ENCODE measurements at places on chromosomes 6 and 20.

DNA sequence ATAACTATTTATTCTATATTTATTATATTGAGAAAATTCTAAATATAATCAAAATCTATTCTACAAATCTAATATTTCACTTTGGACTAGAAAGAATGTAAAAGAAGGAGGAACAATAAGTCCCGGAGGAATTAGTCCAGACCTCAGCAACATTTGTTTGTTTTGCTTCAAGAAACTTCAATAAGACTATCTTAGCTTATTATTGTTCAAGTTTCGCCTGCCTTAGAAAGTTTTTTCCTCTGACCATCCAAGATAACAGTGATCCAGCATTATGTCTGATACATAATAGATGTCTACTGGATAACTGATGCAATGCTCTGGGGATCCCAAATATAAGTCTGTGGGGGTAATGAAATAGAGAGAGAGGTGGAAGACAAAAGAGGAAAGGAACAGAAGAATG lies 28.7 kb upstream of the NT5E start:
- no peak for DNase-seq

- DNase-seq, result peak; percentile 56
These were observed 149.7 kb downstream of the MRPL14 start for GRCh38 chr6:43977404-43978111.

GRCh38 chr20:47118206-47118605 lies 223.6 kb downstream of the EYA2 start:
- DNase-seq, result no peak

- no peak for DNase-seq
These were observed 40.9 kb downstream of the PTPRA start for GRCh38 chr20:2914160-2914559.

DNA sequence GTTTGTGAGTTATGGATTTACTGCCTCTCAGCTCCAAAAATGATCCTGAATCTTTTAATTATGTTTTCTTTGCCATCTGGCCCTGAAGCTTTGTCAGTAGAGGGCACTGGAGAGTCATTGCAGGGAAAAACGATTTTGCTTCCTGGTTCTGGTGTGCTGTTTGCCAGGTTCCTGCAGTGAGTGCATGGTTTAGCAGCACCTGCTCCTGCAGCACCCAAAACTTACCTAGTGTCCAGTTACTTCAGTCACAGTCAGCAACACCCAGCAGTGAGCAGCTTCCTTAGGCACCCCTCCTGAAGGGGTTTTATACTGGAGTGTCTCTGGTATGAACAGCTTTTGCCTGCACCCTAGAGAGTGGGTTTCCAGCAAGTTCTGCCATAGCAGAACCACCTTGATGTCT lies 6.0 kb upstream of the TRIM26 start:
- no peak for DNase-seq

DNA sequence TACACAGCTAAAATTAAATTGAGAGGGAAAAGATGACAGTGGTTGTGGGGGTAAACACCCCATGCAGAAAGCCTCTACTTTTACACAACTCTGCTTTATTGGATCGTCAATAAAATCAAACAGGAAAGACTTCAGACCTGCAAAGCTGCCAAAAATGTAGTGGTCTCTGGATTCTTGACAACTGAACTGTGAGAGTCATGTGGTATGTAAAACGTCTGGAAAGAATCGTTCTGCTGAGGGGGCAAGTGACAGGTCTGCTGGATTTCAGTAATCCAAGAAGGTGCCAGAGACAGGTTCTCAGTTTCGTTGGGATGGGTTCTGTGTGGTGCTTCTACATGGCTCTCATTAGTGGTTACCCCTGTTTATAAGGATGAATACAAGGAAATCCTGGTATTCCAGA lies 63.3 kb downstream of the TSPYL4 start:
- DNase-seq, result no peak

- no peak for DNase-seq
These were observed 75.2 kb downstream of the SLC16A10 start for GRCh38 chr6:111162504-111162903.

DNA sequence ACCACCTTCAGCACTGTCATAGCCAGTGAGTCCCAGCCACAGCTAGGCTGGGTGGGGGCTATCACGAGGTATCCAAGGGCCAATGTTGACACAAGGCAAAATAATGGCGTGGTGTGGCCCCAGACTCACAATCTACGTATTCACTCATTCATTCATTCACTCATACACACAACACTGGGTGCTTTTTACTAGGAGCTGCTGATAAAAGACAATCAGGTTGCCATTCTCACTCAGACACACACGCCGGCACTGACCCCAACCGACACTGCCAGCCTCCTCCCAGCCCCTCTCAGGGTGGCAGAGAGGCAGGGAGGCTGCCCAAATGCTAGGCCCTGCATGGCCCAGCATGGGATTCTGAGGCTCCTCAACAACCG lies 1.5 kb upstream of the C20orf144 start:
- DNase-seq, result no peak

- no peak for DNase-seq
These were observed 65.5 kb downstream of the GMDS start for GRCh38 chr6:2179950-2180349.

DNA sequence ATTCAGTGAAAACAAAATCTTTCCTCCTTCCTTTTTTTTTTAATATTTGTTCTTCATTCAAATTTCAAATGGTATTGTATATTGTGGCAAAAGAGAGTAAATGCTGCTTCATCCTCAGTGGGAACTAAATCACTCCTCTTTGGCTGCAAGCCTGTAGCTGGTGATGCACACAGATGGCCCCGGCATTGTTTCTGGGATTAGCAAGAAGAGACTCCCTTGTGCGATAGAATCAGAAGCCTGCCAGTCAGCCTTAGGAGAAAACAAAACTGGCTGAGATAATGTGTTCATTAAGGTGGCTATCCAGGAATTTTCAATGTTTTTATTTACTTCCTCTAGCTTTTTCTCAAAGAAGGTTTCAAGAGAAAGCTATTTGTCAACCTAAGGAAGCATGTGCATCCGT lies 20.7 kb upstream of the ELOVL2 start:
- no peak for DNase-seq

GRCh38 chr20:49890471-49891361 lies 24.6 kb downstream of the SPATA2 start:
- no peak for DNase-seq

DNA sequence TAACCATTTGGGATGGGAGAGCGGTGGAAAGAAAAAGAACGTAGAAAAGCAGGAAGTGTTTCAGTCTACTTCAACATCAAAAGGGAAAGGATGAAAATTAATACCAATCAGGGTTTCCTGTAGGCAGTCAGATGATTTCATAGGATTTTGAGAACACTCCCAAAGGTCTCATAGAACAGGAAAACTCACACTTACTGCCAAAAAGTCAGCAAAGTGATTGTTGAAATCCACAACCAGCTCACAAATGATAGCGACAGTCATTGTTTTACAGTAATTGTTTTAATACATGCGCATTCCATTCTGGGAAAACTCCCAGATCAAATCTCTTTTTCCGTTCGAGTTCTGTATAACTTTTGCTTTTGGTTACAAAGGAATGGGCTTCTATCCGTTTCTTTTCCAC lies 5.3 kb upstream of the CNKSR3 start:
- no peak for DNase-seq

DNA sequence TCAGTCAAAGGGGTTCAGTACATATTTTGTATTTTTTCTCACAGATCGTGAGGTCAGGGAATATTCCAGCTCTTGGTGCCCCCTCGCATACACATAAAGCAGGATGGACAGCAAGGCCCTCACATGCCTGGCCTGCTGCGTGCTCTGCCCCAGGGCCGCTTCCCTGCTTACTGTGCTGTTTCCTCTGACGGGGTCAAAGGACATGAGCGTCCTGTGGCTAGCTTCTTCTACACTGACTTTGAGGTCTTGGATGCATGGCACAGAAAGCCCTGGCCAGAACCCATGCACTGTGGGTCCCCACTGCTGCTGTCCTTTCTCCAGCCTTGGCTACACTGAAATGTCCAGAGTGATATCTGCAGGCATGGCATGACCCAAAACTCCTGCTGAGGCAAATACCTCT lies 92.5 kb upstream of the GGTLC1 start:
- no peak for DNase-seq

DNA sequence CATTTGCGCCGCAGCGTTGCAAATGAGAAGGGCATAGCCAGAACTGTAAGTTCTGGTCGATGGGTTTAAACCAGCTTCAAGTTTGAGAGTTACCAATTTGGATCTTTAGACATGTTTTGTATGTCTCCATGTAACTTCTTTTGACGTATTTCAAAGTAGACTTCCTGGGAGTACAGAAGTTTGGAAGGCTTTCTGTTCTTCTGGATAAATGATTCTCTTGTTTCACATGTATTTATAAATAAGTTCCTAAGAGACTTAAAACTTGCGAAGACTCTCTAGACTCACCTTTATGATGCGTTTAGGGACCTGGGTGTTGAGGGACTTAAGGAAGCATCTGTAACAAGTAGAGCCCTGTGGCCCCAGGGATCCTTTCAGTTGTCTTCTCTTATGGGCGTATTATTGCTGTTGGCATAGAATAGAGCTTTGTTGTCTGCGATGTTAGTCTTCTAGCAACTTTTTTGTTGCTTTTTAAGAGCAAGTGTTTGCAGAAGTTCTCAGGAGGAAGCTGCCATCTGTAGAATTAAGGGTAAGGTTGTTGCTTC lies 1.3 kb downstream of the CDYL start:
- no peak for DNase-seq

GRCh38 chr6:56804996-56805395 lies 149.9 kb upstream of the BEND6 start:
- DNase-seq, result no peak

GRCh38 chr20:45918779-45919537 lies 7.0 kb upstream of the PLTP start:
- no peak for DNase-seq

GRCh38 chr6:109411034-109411433 lies 28.8 kb upstream of the CD164 start:
- no peak for DNase-seq

All from ascending aorta (tissue), 2 donors.